Stimulated activated CD4-positive, alpha-beta T cell treated with anti-CD3 and anti-CD28 coated beads, TNF-alpha, amount 100 ng/mL, for 1 hour (primary cell): ENCODE measurements at places on chromosomes 3 and 15.

DNA sequence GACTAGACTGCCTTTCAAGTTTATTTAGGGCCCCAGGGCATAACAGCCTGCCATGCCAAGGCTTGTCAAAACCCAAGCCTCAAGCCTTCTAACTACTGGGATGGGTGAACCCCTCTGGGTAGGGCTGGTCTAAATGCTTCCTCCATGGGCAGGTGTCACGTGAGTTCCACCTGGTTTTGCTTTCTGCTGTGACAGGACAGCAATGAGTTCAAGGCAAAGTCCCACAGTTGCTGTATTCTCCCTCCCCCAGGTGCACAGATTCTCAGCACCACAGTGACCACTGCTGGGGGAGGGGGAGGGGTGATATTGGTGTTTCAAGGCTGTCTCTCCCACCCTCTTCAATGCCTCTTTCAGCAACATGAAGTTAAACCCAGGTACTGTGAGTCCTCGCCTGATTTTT lies 46.9 kb upstream of the UBE2Q2 start:
- DNase-seq: no peak

- DNase-seq: no peak
Observed at GRCh38 chr3:99967796-99968195, 146.5 kb downstream of the FILIP1L start.

DNA sequence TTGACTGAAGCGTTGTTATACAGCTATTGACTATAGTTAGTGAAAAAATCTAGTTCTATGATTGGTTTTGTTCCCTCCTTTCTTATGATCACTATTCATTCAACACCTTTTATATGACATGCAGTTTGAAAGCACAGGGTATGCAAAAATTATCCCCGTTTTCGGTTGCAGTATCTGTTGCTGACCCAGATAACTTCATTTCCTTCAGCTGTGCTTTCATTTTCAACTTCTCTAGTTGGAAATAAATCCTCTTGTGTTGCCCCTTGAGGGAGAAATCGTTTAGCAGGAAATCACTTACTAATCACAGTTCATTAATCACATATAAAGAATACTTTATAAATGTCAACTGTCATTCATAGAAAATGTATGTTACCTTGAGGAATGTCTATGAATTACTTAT lies 55.1 kb downstream of the MBNL1 start:
- DNase-seq: no peak

DNA sequence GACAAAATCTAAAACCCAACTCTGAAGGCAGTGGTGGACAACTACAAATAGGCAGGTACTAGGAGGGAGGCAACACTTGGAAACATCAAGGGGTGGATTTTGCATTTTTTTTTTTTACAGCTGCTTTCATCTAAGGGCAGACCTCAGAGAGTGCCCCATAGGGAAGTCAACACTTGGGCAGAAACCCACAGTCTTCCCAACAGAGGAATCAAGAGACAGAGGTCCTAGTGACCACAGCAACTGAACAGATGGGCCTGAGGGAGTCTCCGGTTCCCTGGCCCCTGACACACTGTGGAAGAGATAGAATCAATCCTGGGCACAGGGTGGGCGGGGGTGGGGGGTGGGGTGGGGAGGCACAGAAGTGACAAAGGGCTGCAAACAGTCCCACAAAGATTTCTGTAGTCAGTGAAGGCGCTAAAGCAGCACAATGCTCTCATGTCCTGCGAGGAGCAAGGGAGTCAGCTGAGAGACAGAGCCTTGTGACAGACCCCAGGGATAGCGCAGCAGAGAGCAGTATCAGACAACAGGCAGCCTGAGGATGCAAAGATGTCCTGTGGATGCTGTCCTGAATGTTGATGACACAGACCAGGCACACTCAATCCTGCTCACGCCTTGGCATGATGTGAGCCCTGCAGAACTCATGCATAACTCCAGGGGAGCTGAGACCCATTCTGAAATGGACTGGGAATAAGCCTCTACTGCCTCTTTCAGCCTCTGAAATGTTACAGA lies 6.9 kb upstream of the RFTN1 start:
- no peak for DNase-seq

GRCh38 chr3:72217570-72217969 lies 432.6 kb upstream of the PROK2 start:
- DNase-seq: no peak

DNA sequence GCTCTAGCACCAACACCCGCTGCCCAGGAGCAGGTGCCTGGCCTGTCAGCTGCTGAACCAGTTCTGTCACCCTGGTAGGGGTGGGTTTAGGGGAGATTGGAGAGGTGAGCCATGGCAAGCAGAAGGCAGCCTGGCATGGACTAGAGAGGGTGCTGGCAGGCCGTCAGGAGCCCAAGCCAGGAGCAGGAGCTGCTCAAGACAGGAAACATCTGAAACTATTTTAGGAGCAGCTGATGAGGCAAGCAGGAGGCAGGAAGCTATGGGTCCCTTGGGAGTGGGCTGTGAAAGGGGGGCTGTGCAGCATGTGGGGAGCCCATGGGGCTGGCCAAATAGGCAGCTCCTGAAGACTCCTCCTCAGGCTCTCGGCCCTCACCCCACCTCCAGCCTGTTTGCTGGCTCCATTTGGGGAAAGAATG lies 2.3 kb downstream of the INKA1 start:
- DNase-seq: no peak

DNA sequence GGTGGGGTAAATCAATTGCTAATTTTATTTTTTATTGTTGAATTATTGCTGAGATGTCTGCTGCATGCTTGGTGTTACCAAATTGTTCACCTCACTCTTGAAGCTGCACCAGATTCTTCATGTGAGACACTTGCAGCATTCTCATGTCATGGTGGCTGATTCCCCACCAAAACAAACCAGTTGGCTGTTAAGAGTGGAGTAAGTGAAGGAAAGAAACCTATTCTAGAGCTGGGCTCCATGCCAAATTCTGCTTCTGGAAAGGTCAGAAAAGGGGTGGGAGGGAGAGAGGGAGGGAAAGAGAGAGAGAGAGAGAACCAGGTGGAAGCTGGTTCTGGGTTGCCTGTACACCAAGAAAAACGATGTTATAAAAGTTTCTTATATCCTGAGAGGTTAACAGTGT lies 317.5 kb upstream of the THRB start:
- DNase-seq: no peak

DNA sequence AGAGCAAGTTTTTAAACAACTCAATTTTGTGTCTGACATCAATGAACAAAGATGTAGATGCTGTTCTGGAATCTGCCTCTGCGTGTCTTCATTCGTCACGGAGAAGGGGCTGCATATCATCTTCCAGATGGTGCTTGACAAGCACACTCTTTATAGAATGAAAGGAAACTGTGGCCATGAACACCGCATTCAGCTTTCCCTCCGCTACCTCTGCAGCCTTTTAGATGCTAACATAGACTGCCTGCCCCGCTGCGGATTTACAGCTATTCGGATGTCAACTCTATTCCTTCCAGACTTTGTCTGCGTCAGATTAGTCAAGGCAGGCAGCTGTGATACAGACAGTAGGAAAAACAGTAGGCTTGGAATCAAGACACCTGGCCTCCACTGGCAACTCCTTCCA lies 232.9 kb downstream of the TJP1 start:
- no peak for DNase-seq

DNA sequence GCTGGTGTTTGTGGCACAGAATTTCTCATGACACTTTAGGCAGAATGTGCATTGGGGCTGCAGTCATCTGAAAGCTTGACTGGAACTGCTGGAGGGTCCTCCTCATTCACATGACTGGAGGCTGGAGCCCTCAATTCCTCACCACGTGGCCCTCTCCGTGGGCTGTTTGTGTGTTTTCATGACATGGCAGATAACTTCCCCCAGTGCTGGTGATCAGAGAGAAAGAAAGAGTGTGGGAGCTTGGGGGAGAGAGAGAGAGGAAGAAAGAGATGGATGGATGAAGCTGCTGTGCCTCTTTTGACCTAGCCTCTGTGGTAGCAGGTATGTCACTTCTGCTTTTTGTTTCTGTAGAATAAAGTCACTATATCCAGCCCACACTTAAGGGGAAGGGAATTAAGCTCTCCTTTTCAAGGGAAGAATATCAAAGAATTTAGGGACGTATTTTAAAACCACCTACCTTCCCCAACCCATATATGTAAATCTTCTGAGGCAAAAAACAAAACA lies 169.6 kb upstream of the IL12A start:
- no peak for DNase-seq

DNA sequence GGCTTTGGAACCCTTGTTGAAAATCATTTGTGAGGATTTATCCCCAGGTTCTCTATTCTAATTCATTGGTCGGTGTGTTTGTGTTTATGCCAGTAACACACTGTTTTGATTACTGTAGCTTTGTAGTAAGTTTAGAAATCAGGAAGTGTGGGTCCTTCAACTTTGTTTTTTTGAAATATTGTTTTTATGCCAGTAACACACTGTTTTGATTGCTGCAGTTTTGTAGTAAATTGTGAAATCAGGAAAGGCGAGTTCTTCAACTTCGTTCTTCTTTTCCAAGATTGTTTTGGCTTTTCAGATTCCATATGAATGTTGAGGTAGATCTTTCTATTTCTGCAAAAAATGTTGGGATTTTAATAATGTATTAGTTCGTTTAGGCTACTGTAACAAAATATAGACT lies 314.6 kb downstream of the RPLP1 start:
- DNase-seq: no peak

DNA sequence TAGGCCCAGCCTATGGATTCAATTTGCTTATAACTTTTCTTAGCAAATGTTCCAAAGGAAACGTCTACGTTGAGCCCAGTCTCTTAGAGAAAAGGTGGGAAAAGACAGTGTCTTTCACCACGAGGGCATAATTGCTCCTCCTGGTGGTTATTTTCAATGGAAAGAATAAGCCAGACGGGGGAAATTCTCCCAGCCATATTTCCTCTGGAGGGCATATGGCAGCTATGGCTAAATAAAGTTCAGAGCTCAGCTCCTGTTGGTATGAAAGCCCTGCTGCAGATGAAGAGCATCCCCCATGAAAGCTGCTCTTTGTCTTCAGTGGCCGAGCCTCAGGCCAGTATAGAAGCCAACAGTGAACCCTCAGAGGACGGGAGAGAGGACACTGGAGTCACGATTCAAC lies 297.9 kb downstream of the RYR3 start:
- no peak for DNase-seq

GRCh38 chr15:78216276-78217104 lies 17.9 kb downstream of the ACSBG1 start:
- no peak for DNase-seq

GRCh38 chr3:138412821-138413551 lies 21.4 kb upstream of the ESYT3 start:
- no peak for DNase-seq

GRCh38 chr15:91627473-91628278 lies 225.8 kb upstream of the SLCO3A1 start:
- DNase-seq: no peak
